Left hindlimb (tissue), 1 donor: ENCODE measurements at places on chromosomes 11 and 22.

GRCh38 chr11:4865855-4866254 lies 15.8 kb upstream of the OR51T1 start:
- DNase-seq = no peak

DNA sequence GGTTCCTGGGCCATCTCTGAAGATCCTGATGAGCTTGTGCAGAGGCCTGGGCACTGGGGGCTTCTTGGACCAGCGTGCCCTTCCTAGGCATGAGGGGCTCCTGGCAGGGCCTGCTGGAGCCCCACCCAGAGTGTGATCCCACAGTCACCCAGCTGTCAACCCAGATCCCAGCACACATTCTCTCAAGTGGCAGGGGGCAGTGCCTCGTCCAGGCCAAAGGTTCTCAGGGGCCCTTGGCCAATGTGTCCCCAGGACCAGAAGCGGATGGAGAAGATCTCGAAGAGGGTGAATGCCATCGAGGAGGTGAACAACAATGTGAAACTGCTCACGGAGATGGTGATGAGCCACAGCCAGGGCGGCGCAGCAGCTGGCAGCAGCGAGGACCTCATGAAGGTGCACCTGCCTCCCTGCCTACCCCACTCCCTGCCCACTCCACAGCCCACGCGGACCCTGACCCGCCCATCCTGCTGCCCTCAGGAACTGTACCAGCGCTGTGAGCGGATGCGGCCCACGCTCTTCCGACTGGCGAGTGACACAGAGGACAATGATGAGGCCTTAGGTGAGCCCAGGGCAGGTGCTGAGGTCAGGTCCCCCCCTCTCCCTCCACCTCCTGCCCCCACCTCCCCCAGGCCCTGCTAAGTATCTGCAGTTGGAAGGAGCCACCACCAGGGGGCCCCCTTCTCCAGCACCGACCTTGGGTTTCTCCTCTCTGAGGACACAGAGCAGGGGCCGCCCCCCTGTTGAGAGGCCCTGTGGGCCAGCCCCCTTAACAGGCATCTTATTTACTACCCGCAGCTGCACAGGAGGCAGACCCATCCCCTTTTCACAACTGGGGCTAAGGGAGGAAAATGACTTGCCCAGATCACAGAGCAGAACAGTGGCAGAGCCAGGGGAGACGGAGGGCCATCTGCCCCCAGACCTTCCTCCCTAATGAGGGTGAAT lies 14.7 kb downstream of the GGA1 start:
- peak; percentile 80 for DNase-seq

DNA sequence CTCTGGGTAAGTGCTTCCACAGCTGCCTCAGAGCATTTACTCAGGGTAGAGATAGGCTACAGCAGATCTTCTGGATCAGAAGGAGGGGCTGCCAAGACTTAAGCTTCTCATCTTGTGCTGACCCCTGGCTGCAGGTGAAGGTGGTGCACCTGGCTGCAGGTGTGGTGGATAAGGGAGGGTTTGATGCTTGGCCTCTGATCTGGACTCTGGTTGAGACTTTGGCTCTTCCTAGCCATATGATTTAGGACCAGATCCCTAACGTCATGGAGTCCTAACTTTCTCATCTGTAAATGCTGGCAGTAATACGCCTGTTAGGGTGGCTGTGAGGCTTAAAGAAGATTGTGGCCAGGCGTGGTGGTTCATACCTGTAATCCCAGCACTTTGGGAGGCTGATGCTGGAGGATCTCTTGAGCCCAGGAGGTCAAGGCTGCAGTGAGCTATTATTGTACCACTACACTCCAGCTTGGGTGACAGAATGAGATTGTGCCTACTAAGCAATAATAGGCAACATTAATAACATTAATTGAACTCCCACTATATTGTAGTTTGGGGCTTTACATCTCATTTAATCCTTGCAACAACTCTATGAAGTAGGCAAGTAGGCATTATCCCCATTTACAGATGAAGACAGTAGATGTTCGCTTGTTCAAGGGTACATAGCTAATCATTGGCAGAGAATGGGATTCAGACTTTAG lies 10.7 kb downstream of the DTX4 start:
- no peak for DNase-seq

GRCh38 chr11:115893461-115894099 lies 389.4 kb upstream of the CADM1 start:
- no peak for DNase-seq

GRCh38 chr22:49179175-49179574 lies 648.5 kb downstream of the BRD1 start:
- peak; percentile 13 for DNase-seq

DNA sequence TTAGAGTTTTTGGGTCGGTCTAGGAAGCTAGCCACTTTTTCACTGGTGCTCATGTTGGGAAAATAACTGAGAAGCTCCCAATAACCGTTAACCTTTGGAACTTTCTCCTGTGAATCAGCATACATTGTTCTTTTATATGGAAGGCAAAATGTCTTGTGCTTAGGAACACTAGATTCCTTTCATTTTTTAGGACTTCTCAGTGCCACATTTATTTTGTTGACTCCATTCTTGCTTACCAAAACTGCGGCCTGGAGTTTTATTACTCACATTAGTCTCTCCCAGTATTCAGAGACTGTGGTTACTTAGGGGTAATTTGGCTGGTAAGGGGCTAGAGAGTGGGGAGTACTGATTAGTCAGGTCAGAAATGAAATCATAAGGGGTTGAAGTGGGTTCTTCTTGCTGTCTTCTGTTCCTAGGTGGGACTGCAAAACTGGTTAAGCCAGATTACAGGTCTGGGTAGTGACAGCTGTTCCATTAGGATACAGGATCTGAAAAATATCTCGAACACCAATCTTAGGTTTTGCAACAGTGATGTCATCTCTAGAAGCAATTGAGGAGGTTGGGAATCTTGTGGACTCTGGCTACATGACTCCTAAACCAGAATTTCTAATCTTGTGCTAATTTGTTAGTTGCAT lies 631.4 kb upstream of the LUZP2 start:
- no peak for DNase-seq

DNA sequence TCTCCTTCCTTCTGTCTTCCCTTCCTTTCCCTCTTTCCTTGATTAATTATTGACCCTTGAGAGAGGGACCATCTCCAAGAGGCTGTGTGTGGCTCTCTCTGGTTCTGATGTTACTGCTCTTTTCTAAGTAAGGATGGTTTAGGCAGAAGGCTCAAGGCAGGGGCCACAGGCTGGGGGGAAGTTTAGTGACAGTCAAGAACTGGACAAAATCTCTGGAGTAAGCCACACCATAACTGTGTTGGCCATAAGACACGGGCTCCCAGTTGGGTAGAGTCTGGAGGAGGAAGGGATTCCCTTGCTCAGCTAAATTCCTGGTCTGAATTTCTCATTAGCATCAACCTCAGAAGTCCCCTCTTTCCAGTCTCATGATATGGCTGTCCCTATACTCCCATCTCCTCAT lies 74.7 kb downstream of the BUD13 start:
- no peak for DNase-seq

DNA sequence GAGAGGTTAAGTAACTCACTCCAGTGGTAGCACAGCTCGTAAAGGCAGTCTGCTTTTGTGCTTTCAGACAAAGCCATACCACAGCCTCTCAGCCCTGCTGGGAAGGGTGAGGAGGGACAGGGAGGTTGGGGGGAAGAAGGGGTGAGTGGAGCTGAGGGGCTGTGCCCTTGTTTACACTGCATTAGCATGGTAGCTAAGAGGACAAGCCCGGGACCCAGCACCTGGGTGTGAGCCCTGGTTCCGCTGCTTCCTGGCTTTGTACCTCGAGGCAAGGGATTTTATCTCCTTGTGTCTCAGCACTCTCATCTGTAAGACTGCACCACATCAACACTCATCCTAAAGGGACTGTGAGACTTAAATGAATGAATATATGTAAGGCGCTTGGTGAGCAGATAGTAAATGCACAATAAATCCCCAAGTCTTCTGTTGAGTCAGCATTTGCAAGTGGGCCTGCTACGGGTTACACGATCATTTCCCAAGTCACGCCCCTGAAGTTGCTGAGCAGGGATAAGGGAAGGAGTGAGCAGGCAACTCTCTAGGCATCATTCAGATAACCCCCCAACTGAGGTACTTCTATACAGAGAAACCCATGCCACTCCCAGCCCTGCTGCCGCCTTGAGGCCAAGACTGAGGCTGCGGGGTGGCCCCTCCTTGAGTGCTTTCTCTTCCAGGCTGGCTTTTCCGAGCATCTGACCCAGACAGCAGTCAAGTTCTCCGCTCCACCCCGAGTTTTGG lies 7.5 kb downstream of the RASD2 start:
- no peak for DNase-seq

DNA sequence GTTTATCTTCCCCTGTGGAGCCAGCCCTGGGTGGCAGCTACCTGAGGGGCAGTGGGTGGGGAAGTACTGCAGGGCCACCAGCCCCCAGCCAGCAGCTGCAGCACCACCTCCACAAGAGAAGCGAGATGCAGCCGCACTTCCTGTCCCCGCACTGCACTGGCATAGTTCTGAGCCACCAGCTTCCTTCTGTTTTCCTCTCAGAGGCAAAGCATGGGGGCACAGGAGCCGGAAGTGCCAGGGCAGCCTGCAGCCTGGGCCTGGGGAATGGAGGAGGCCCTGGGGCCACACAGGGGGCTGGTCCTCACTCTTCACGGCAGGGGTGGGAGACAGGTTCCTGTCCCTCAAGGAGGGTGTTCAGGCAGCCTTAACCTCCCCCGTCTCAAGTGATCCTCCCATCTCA lies 11.9 kb upstream of the SH3BP1 start:
- no peak for DNase-seq
